ENCODE measurements at places on chromosomes 16 and 17.

DNA sequence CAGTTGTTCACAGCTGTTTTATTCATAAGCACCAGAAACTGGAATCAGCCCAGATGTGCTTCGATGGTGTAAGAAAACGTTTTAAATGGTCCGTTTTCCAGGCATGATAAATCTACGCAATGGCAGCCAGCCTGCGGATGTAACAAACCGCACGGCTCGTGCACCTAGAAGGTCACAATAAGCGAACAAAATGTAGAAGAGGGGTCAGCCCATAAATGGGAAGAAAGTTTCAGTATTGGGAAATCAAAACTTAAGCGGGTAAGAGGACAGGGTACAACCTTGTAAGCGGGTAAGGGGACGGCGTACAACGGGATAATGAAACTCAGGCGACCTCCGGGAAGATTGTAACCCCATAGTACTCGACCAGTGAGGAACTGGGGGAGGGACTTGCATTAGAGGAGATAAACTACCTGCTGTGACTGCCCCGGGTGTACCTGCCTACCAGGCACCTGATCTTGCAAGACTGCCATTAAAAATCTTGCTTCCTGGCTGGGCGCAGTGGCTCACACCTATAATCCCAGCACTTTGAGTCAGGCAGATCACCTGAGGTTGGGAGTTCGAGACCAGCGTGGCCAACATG is 66.6 kb downstream of the ANKRD11 start:
- no peak for DNase-seq

DNA sequence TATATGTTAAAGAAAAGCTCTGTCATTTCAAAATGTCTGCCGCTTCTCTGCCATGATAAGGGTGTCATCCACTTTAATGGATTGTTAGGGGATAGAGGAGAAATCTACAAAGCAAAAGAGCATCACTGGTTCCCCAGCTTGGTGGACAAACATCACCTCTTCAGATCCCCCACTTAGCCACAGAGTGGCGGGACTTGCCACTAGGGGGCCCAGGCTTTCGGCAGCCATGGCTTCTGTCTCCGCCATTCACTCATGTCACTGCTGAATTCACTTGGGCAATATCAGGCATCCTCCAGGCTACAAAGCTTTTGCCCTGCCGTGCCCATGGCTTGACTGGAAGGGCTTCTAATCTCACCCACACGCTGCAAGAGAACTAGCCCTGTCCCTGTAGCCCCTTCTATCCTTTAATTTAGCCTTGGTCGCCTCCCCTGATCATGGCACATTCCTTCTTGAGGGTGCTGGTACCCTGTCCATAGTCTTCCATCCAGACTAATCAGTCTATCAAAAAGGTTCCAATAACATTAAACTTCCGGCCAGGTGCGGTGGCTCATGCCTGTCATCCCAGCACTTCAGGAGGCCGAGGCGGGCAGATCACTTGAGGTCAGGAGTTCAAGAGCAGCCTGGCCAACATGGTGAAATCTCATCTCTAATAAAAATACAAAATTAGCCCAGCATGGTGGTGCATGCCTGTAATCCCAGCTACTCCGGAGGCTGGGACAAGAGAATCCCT is 34.7 kb downstream of the SBK1 start:
- peak; percentile 45 for DNase-seq

GRCh38 chr17:56593086-56593645 is 333 bp upstream of the NOG start:
- DNase-seq, result no peak

DNA sequence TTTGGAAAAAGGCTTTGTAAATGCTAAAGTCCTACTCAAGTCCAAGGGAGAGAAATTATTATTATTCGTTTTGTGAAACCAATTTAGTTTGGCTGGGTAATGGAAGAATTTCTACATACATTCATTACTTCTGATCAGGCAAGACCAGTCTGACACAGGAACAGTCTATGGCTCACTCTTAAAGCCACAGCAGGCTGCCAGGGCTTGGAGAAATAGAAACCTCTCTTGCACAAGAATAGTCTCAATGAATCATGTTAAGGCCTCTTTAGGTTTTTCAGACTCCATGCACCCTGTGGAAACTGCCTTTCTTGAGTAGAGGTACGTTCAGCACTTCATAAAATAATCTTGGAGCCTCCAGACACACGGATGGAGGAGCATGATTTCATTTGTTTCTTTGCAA is 167.7 kb downstream of the IRX3 start:
- DNase-seq, result no peak

- DNase-seq, result no peak
Measured at GRCh38 chr17:35164716-35165115, 17.1 kb downstream of the UNC45B start.

DNA sequence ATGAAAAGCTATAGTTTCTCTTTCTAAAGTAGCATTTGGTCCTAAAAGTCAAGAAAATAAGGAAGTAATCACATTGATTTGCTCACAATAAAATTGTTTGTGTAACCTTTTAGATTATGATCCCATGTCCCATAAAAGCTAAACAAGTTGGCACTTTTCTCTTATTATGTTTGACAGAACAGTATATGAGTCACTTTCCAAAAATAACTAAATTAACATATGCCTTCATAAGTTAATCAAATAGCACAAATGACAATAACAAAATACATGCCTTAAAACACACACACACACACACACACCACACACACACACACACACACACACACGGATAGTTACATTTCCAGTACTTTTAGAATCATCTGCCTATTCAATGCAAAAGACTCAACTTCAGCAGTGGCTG is 2.8 kb downstream of the MED13 start:
- DNase-seq, result no peak

- DNase-seq, result no peak
Measured at GRCh38 chr17:41982026-41982760, 15.6 kb downstream of the CNP start.

DNA sequence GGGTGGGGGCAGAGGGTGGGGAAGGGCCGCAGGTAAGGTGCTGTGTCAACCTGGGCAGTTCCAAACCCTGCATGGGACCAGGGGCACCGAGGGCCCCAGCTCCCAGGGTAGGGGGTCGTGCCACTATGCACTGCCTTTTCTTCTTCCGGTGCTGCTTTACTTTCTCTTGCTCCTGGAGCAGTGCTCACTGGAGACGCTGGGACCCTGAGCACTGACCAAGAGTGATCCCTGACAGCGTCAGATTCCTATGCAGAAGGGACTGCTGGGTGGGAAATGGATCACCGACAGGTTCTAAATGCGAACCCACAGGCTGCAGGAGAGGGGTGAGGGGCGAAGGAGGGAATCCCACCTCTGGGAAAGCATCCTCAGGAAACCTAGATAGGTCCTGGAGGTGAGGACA is 470.1 kb downstream of the SOX9 start:
- DNase-seq, result no peak

- DNase-seq, result no peak
Measured at GRCh38 chr16:17246974-17247732, 223.6 kb downstream of the XYLT1 start.

DNA sequence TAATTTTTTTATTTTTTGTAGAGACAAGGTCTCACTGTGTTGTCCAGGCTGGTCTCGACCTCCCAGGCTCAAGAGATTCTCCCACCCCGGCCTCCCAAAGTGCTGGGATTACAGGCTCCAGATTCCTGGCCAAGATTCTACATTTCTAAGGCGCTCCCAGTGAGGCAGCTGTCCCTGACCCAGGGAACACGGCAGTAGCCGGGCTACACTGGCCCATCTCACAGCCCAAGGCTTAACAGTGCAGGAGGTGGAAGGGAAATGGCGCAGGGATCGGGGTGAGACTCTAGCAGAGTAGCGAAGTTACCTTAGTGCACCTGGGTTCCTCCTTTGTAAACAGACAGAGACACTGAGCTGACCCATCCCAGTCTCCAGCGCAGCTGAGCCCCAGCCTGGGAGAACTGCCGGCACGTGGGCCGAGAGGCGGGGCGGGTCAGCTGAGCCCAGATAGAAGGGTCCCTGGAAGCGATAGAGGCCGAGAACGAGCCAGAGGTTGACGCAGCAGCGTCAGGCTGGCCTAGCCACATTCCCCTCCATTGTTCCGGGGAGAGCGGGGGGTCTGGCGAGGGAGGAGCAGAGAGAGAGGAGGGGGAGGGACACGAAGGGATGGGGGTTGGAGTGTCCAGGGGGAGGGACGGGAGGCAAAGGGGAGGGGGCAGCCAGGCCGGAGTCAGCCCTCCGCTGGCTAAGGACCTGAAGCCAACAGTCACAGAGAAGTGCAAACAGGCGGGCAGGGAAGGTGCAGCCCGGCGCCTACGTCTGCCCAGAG is 2.5 kb downstream of the CARHSP1 start:
- DNase-seq, result no peak

- no peak for DNase-seq
Measured at GRCh38 chr17:48148029-48148770, 40.6 kb downstream of the SNX11 start.

DNA sequence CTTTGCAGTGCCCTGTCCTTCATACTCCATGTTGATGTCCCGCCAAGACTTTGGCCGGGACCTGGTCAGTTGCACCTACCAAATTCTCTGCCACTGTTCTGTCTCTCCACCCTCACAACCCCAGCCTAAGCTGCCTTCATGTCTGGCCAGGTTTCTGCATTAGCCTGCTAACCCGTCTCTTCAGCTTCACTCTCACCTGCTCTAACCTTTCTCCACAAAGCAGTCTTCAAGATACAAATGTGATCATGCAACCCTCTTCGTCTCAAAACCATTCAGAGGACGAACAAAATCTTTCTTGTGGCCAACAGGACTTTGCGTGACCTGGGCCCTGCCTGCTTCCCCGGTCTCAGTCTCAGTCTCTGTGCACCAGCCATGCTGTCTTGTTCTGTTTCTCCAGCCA is 148.2 kb downstream of the WSCD1 start:
- DNase-seq, result no peak

- no peak for DNase-seq
Measured at GRCh38 chr17:73007407-73007806, 85.1 kb downstream of the SLC39A11 start.

DNA sequence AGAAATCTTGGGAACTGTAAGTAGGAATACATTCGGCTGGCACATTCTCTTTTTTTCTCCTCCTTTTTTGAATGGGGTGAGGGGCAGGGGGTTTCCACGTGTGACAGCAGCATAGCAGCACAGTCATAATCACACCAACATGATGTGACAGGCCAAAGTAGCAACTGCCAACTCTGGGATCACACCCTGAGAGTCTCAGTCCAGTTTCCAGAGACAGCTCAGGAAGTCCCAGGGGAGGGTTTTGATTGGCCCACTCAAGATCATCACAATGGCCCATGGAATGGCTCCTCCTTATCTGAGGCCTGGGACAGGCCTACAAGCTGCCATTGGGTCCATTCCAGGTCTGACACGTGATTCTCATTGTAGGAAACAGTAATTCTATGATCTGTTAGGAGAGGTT is 207.1 kb upstream of the ASIC2 start:
- DNase-seq, result no peak

Measured in stimulated activated CD8-positive, alpha-beta memory T cell treated with anti-CD3 and anti-CD28 coated beads, Interleukin-7, amount 100 ng/mL, for 1 hour (primary cell).